ENCODE measurements at places on chromosomes 12 and 14.

GRCh38 chr14:85527445-85528035 lies 2.4 kb upstream of the FLRT2 start:
- DNase-seq = no peak

- no peak for DNase-seq
Measured at GRCh38 chr14:24630872-24631477, 3.0 kb downstream of the GZMB start.

DNA sequence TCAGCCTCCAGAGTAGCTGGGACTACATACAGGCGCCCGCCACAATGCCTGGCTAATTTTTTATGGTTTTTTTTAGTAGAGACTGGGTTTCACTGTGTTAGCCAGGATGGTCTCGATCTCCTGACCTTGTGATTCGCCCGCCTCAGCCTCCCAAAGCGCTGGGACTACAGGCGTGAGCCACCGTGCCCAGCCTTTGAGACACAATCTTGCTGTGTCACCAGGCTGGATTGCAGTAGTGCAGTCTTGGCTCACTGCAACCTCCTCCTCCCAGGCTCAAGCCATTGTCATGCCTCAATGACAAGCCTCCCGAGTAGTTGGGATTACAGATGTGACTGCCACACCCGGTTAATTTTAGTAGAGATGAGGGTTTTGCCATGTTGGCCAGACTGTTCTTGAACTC lies 21.3 kb upstream of the STRN3 start:
- DNase-seq = no peak

GRCh38 chr12:119700078-119700477 lies 32.1 kb downstream of the PRKAB1 start:
- DNase-seq = no peak

DNA sequence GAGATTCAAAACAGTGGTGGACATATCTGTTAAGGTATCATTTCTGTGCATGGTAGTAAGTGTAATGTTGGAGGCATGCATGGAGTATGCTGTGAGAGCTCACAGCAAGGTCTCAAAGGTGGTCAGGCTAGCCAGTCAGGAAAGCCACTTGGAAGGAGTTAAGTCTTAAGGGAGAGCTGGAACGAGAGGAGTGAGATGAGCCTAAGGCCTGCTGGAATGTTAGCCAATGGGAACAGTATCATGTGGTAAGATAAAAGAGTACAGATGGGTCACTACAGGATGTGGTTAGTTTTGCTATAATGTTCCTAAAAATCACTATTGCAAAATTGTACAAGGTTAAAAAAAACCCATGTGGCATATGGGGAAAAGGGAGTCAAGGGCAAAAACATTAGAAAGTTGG lies 311.7 kb upstream of the E2F7 start:
- DNase-seq = no peak

GRCh38 chr12:79763766-79764452 lies 73.1 kb upstream of the PAWR start:
- no peak for DNase-seq

GRCh38 chr14:33768458-33768830 lies 182.4 kb downstream of the EGLN3 start:
- no peak for DNase-seq
